ENCODE measurements at places on chromosomes 1 and 21. TPM values are rescaled to one million over a fixed set of nuclear protein-coding genes. Genes with fewer than 3 reads are reported as not detected.

The S100A8 gene
- 266 TPM for total RNA-seq

The HMGCL gene
- 40.1 TPM for total RNA-seq

The LCA5L gene
- total RNA-seq = 1.8 TPM

DNA sequence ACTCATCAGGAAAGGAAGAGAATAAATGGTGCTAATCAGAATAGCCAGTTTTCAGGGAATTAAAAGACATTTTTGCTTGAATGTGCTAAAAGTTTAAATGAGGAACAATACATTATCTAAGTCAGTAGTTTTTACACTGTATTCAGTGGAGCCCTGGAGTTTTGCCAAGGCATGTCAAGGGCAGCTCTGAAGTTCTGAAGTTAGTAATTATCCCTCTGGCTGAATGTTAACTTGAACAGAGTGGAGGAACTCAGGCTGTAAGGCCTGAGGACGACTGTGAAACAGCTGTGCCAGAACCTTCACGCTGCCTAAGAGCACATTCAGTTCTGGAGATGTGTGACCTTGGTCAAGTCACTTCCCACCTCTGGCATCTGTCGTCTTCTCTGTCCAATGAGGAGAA, 68.1 kb downstream of the EDEM3 start:
- no peak overlapping the region for H3K4me3 ChIP-seq
- no peaks in the 10 kb centered on the region for H3K4me1 ChIP-seq
- no peak for DNase-seq

The SH2D1B gene
- 1.9 TPM for total RNA-seq

The AGBL4 gene
- not detected for total RNA-seq

The CDK11A gene
- total RNA-seq = 51.7 TPM

DNA sequence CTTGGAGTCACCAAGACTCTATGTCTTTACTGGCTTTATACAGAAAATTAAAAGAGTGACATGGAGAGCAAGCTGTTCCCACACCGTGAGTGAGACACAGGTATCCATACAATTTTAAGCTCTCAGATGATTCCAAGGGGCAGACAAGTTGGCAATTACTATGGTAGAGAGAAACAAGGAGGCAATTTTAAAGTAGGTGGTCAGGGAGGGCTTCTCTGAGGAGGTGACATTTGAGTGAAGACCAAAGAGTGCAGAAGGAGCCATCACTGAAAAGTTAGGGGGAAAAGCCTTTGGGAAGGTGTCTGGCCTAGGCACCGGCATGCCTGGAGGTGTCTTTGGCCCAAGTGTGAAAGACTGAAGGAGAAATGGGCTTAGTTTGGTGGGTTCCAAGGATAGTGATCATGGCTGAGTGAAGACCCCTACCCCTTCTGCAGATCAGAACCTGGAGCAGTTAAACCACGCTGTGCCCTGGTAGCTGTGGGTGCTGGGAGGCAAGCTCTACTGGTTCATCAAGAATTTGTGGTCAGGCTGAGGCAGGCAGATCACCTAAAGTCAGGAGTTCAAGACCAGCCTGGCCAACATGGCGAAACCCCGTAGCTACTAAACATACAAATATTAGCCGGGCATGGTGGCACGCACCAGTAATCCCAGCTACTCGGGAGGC, 10.4 kb downstream of the IFI6 start:
- DNase-seq = peak; percentile 28
- no peak overlapping the region for H3K4me3 ChIP-seq
- H3K36me3 ChIP-seq = peaks cover 12% of the 10 kb centered on the region

- H3K27ac ChIP-seq = no peak overlapping the region
- H3K27me3 ChIP-seq = no peaks in the 10 kb centered on the region
- no peak overlapping the region for H3K4me3 ChIP-seq
- H3K36me3 ChIP-seq = no peaks in the 10 kb centered on the region
- no peak for DNase-seq
Measured at GRCh38 chr1:223223091-223223995, 80.3 kb upstream of the TLR5 start.

The HSPB7 gene
- total RNA-seq = 10.7 TPM

- no peak for DNase-seq
- no peaks in the 10 kb centered on the region for H3K27me3 ChIP-seq
- no peak overlapping the region for H3K4me3 ChIP-seq
- peaks cover 9% of the 10 kb centered on the region for H3K4me1 ChIP-seq
Measured at GRCh38 chr1:31390071-31390470, 17.2 kb upstream of the FABP3 start.

The EPHA2 gene
- 44.8 TPM for total RNA-seq

The ASH1L gene
- total RNA-seq = 56.6 TPM

The SPRTN gene
- total RNA-seq = 9.6 TPM

The SPATA21 gene
- not detected for total RNA-seq

- H3K4me1 ChIP-seq = no peaks in the 10 kb centered on the region
- no peak overlapping the region for H3K27ac ChIP-seq
- DNase-seq = no peak
- no peaks in the 10 kb centered on the region for H3K27me3 ChIP-seq
- no peaks in the 10 kb centered on the region for H3K36me3 ChIP-seq
Measured at GRCh38 chr1:116308276-116308675, 64.8 kb upstream of the ATP1A1 start.

DNA sequence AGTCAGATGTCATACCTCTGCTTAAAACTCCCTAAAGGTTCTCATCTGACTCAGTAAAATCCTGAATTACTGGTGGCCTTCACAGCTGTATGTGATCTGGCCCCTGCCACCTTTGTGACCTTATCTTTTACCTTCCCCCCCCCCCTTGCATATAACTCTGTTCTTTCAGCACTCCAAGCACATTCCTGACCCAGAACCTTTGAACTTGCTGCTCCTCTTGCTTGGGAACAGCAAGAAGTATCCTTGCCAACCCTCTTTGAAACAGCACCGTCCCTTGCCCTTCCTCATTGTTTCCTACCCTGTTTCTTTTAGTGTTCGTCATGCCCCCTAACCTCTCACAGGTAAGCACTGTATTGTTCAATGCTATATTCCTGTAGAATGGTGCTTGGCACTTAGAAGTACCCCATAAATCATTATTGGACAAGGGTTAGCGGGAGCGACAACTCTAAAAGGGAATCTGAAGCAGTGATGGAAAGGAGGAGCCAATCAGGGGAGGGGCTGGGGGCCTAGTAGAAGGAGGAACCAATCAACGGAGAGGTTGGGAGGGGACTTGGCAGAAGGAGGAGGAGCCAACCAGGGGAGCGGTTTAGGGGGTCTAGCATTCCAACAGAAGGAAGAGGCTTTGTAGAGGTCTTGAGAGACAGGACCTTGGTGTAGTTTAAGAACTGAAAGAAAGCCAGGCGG, 13.9 kb downstream of the CACHD1 start:
- H3K4me1 ChIP-seq = peaks cover 15% of the 10 kb centered on the region
- H3K27me3 ChIP-seq = no peaks in the 10 kb centered on the region
- no peak for DNase-seq
- H3K4me3 ChIP-seq = no peak overlapping the region
- H3K27ac ChIP-seq = no peak overlapping the region

- H3K4me3 ChIP-seq = no peak overlapping the region
- no peaks in the 10 kb centered on the region for H3K4me1 ChIP-seq
- peak; percentile 71 for DNase-seq
- H3K27ac ChIP-seq = no peak overlapping the region
Measured at GRCh38 chr1:66393586-66394287, 140.2 kb upstream of the SGIP1 start.

DNA sequence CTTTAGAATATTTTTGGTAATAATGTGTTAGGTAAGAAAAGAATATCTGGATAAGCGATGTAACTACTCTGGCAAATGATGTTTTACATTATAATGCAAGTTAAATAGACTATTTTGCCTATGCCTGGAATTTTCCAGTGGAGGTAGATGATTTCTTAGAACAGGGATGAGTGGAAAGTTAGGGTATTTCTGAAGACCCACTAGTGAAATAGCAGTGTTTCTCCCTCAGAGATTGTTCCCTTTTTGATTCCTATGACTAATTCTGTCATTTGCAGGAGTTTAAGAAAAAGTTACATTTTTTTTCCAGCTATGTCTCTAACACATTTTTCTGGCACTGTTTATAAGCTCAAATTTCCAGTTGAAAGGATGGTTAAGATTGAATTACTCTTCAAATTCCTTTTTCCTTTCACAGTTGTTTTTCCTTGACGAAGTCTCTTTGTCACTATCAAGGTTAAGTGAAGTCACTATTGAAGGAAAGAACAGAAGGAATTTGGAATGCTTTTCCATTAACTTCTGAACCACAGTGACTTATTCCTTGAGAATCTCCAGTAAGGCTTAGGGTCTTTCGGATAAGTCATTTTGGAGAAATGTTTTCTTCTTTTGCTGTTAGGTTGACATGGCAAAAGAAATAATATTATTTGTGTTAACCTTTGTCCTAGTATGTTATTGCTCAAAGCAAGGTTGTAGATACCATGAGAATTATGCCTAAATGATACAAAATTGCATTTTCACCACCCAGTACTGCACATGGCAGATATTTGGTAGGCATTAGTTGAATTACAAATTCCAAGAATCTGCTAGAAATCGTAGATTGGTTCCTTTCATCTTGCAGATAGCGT, 42.9 kb upstream of the ZNF326 start:
- H3K4me3 ChIP-seq = no peak overlapping the region
- H3K4me1 ChIP-seq = no peaks in the 10 kb centered on the region
- H3K36me3 ChIP-seq = no peaks in the 10 kb centered on the region
- no peak overlapping the region for H3K27ac ChIP-seq
- no peak for DNase-seq
- no peaks in the 10 kb centered on the region for H3K27me3 ChIP-seq

DNA sequence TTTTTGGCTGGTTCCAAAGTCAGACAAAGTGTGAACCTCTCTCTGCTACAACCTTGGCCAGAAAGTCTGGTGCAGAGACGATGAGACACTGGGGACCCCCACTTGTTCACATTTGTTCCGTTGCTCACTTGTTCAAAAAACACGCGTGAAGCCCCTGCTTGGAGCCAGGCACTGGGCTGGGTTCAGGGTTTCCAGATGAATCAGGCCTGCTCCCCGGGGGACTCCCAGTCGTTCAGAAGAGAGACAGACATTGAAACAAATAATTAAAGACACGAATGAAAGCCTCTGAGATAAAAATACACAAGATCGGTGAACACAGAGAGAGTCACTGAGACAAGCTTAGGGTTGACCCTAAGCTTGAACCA, 101.5 kb upstream of the RUNX3 start:
- H3K36me3 ChIP-seq = no peaks in the 10 kb centered on the region
- H3K27me3 ChIP-seq = peaks cover 7% of the 10 kb centered on the region
- no peak for DNase-seq
- no peak overlapping the region for H3K4me3 ChIP-seq
- H3K27ac ChIP-seq = no peak overlapping the region

The CASQ2 gene
- total RNA-seq = 1.3 TPM

DNA sequence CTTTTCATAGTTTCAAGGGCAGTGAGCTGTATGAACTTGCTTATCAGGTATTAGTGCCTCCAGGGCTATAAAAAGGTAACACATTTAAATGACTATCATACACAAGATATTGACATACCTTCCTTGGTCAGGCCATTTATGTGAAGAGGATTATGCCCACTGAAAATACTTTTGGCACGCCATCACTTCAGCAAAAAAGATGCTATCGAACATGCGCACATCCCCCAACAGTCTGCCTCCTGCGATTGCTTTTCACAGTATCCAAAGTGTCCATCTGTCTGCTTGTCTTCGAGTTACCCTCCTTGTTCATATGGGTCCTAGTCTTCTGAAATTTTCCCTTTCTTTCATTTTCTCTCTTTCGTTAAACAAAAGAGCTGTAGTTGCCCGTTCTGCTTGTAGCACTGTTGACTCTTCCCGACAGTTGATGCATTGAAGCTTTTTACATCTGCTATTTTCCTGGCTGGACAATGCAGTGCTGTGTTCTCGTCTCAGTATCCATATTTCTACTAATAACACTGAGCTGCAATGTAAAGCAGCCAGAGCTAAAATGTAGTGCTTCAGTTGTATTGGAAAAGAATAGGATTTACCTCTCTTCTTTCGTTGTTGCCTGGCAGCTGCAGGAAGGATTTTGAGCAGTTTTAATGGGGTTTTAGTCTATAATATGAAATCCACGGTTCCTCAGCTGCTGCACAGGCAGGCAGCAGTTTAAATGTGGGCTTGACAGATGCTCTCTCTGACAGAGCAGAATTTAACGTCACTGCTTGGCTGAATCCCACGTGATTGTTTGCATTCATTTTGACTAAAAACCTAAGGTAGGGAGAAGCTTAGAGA, at the start of gene B3GALT2:
TSS of gene B3GALT2 (minus strand) at position 713 of the 831 bp plus-strand sequence. CDS start 5,051 bp downstream, outside the sequence.
- no peak for DNase-seq
- peak within 1 kb of the TSS; percentile 45 for H3K4me3 ChIP-seq
- no peaks in the 10 kb centered on the region for H3K27me3 ChIP-seq
- H3K36me3 ChIP-seq = no peaks in the 10 kb centered on the region

The ARTN gene
- total RNA-seq = 0.43 TPM

GRCh38 chr21:37060296-37060695, 12.6 kb downstream of the PIGP start:
- peaks cover 2% of the 10 kb centered on the region for H3K36me3 ChIP-seq
- no peak overlapping the region for H3K4me3 ChIP-seq
- no peak overlapping the region for H3K27ac ChIP-seq
- no peaks in the 10 kb centered on the region for H3K4me1 ChIP-seq

DNA sequence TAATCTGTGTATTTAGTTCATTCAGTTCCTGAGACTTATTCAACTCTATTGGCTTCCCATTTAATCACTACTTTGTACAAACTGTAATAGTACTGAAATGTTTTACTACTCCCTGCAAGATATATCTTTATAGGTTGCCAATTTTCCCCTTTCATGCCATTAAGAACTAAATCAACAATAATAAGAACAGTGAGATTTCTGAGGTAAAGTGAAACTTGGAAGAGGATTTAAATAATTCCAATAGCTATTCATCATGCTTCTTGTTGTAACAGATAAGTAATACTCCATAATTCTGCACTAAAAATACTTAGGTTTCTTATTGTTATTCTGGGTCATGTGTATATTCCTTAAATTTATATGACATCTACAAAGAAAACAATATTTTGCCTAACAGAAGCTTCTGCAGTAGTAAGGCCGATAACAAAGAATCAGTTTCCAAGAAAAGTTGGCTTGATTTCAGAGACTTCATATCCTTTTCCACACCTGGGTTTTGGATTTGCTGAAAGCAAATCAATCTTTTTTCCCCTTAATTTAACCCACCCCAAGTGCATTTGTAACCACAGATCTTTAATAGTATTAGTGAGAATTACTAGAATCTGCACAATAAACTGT, 258.3 kb downstream of the FAF1 start:
- H3K4me3 ChIP-seq = no peak overlapping the region
- peak overlapping the region; percentile 20 for H3K27ac ChIP-seq
- no peak for DNase-seq
- peaks cover 4% of the 10 kb centered on the region for H3K4me1 ChIP-seq
- H3K27me3 ChIP-seq = no peaks in the 10 kb centered on the region
- no peaks in the 10 kb centered on the region for H3K36me3 ChIP-seq

GRCh38 chr1:60419023-60419422, 345.5 kb upstream of the C1orf87 start:
- H3K36me3 ChIP-seq = no peaks in the 10 kb centered on the region
- no peaks in the 10 kb centered on the region for H3K4me1 ChIP-seq
- H3K4me3 ChIP-seq = no peak overlapping the region

GRCh38 chr1:77057994-77058585, 161.1 kb downstream of the PIGK start:
- H3K27me3 ChIP-seq = no peaks in the 10 kb centered on the region
- DNase-seq = no peak
- no peaks in the 10 kb centered on the region for H3K4me1 ChIP-seq

DNA sequence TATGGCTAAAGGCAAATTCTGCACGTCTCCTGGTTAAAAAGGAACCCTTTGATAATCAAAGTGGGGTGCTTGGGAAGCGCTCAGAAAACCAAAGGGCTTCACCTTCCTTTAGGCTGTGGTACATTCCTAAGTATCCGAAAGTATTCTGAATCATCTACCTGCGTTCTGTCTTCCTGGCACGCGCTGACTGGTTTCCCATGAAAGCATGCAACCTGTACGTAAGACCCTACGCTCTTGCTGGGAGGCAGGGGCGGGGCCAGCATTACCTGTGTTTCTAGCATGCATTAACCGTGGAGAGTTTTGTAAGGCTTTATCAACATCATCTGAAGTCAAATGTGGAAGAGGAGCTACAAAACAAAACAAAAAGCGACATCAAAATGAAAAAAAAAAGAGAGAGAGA, 96.0 kb downstream of the ERG start:
- no peak overlapping the region for H3K27ac ChIP-seq
- DNase-seq = no peak
